Left lung (tissue), 14 donors: ENCODE measurements at places on chromosomes 2 and 18. TPM values are rescaled to one million over a fixed set of nuclear protein-coding genes. Genes with fewer than 3 reads are reported as not detected.

GDF7 gene
- 0.37 TPM for total RNA-seq

CCL20 gene
- total RNA-seq = 15.7 TPM

GNAL gene
- 5.7 TPM for total RNA-seq

UGT1A3 gene
- not detected for total RNA-seq

RAB6C gene
- total RNA-seq = not detected

COPS8 gene
- 47.2 TPM for total RNA-seq

DNA sequence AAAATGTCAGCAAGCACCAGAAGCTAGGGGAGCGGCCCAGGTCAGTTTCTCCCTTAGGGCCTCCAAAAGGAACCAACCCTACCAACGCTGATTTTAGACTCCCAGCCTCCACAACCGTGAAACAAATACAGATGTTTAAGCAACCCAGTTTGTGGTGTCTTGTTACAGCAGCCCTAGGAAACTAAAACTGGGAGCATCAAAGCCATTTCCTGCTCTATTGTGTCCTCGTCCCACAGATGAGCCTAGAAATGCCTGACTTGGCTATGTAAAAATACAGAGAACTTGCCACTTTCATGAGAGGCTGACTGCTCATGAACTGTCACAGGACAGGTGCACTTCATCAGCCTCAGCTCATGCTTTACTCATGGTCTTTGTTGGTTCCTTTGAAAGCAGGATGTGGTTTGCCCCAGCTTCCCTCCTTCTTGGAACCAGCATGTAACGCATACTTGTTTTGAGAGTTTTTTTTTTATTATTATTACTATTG lies 97.6 kb upstream of the SLC39A10 start:
- H3K36me3 ChIP-seq = no peaks in the 10 kb centered on the region
- DNase-seq = peak; percentile 74
- H3K4me3 ChIP-seq = no peak overlapping the region
- peaks cover 34% of the 10 kb centered on the region for H3K4me1 ChIP-seq

GRCh38 chr2:228777855-228778355 lies 493.2 kb downstream of the PID1 start:
- H3K36me3 ChIP-seq = no peaks in the 10 kb centered on the region
- H3K27ac ChIP-seq = no peak overlapping the region
- H3K27me3 ChIP-seq = no peaks in the 10 kb centered on the region
- no peaks in the 10 kb centered on the region for H3K4me1 ChIP-seq
- no peak for DNase-seq

- no peaks in the 10 kb centered on the region for H3K4me1 ChIP-seq
- peaks cover 24% of the 10 kb centered on the region for H3K27me3 ChIP-seq
- H3K4me3 ChIP-seq = no peak overlapping the region
These were observed 2.0 kb downstream of the ESPNL start for GRCh38 chr2:238101891-238102841.

GRCh38 chr2:28624793-28625701 lies 126.6 kb upstream of the PPP1CB start:
- DNase-seq = peak; percentile 88
- peak overlapping the region; percentile 87 for H3K27ac ChIP-seq
- H3K4me3 ChIP-seq = no peak overlapping the region
- H3K36me3 ChIP-seq = no peaks in the 10 kb centered on the region

DNA sequence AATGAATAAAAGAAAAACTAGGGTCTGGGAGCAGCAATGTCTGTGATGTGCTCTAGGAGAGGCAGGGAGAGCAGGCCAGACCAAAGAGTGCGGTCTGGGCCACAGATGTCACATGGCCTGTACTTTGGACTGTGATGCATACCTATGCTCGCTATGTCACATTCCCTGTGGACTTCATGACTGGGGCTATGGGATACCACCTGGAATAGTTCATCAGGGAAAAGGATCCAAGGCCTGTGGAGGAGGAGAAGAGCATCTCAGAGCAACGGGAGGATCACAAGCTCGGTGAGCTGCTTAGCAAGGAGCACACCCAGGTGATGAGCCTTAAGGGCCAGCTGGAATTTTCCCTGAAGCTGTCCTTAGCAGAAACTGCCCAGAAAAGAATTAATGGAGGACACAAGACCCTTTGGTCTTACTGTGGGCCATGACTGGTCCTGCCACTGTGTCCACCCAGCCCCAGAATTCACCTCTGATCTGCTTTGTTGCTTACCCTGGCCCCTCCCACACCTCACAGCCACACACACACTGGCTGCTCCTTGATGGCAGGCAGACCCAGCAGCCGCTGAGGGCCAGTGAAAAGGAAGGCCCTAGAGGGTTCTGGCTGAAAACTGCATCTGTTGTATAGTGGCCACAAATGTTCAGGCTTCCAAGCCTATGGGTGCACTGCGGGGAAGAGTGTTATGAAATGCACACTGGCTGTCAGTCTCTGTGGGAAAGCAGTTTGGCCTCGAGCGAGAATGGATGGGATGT lies 25.3 kb upstream of the GCC2 start:
- no peak overlapping the region for H3K27ac ChIP-seq
- no peaks in the 10 kb centered on the region for H3K4me1 ChIP-seq

DNA sequence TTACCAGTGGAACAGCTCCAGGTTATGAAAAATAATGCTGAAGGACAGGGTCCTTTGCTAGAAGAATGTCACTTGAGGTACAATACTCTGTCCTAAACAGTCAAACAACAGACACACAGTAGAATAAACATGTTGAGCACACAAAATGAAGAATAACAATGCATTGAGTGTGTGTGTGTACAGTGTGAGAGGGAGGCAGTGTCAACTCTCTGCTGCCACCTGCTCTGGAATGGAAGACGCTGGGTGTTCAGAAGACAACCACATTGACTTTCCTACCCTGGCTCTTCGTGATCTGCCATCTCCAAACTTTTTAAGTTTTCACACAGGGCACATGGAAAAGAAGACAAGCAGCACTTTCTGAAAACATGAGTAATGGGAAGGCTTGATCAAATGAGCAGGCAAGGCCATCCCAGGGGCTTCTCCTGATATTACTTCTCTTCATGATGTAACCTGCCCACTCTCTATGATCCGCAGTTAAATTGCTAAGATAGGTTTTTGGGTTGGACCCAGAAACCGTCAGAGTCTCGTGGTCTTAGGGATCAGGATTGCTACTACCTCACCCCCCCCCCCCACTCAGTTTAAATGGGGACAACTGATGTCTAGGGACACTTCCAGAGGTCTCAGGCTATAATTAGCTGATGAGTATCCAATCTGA lies 533.2 kb upstream of the TNP1 start:
- no peaks in the 10 kb centered on the region for H3K27me3 ChIP-seq
- no peak overlapping the region for H3K4me3 ChIP-seq
- H3K27ac ChIP-seq = no peak overlapping the region
- DNase-seq = no peak
- peaks cover 4% of the 10 kb centered on the region for H3K4me1 ChIP-seq
- no peaks in the 10 kb centered on the region for H3K36me3 ChIP-seq

- H3K4me3 ChIP-seq = no peak overlapping the region
- no peaks in the 10 kb centered on the region for H3K36me3 ChIP-seq
- no peak overlapping the region for H3K27ac ChIP-seq
- DNase-seq = peak; percentile 81
These were observed 90.7 kb upstream of the CTDP1 start for GRCh38 chr18:79588636-79589481.

DNA sequence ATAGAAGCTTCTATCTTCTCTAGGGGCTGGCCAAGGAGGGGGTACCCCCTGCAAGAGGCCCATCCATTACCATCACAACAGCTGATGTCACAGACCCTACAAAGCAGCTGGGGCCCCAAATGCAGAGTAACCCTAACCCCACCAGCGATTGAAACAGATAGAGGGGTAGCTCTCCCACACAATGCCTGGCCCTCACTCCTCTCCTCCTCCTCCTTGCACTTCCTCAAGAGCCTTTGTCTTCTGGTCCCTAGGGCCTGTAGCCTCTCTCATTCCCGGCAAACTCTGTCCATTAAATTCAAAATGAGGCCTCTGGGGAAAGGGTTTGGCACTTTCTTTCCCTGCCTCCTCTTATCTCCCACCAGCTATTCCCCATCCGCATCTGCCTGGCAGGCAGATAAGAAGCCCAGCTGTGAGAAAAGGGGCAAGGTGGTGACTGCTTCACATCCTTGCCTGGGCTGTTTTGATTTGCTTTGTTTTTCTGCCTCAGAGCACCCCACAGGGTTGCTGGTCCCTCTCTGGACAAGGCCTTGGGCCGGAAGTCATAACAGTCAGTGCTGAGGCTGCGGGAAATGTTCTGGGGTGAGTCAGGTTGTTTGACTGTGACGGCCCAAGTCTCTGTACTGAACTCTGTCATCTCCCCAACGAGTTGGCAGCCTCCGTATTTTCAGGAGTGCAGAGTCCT lies 26.1 kb upstream of the CYP26B1 start:
- H3K4me1 ChIP-seq = no peaks in the 10 kb centered on the region
- H3K36me3 ChIP-seq = no peaks in the 10 kb centered on the region
- DNase-seq = no peak
- no peak overlapping the region for H3K4me3 ChIP-seq
- H3K27me3 ChIP-seq = no peaks in the 10 kb centered on the region

DNA sequence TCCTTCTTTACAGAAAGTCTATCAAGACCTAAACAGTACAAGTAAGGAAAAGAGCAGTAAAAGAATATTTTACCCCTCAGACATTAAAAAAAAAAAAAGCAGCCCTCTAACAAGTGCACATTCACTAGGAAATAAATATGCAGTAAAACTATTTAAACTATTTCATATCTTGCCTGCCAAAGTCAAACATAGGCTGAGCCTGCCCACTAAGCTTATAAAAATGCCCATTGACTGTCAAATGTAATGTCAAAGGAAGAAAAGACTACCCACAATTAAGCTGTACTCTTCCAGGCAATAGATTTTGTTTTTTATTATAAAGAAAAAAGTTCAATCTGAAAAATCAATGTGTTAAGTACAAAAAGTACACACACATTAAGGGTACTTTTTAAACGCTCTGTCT lies 11.8 kb downstream of the ALS2 start:
- no peak for DNase-seq
- H3K27ac ChIP-seq = no peak overlapping the region
- H3K36me3 ChIP-seq = peaks cover 24% of the 10 kb centered on the region
- no peaks in the 10 kb centered on the region for H3K27me3 ChIP-seq

DNA sequence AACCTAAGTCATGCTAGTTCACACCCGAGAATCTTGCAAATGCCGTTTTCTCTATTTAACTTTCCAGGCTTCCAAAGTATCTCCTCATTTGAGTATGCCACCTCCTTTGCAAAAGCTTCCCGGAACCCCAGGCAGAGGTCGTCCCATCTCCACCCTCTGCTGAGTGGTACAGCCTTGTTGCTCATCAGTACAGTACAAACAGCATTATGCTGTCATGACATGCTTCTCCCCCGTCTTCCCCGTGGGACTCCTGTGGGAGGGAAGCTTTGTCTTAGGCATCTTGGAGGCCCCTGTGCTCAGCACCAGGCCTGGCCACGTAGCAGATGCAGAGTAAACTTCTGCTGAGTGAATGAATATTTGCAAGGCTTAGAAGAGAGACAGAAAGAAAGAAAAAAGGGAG lies 102.7 kb downstream of the CDCA7 start:
- no peaks in the 10 kb centered on the region for H3K27me3 ChIP-seq
- no peaks in the 10 kb centered on the region for H3K36me3 ChIP-seq
- no peak overlapping the region for H3K4me3 ChIP-seq
- no peak overlapping the region for H3K27ac ChIP-seq
- no peak for DNase-seq
- H3K4me1 ChIP-seq = no peaks in the 10 kb centered on the region

- DNase-seq = no peak
- H3K4me3 ChIP-seq = no peak overlapping the region
- no peak overlapping the region for H3K27ac ChIP-seq
These were observed 254.3 kb downstream of the XIRP2 start for GRCh38 chr2:167142554-167142953.

GRCh38 chr2:8617048-8617447 lies 64.8 kb upstream of the ID2 start:
- H3K4me3 ChIP-seq = no peak overlapping the region
- H3K36me3 ChIP-seq = no peaks in the 10 kb centered on the region
- H3K4me1 ChIP-seq = no peaks in the 10 kb centered on the region
- H3K27me3 ChIP-seq = no peaks in the 10 kb centered on the region
- H3K27ac ChIP-seq = no peak overlapping the region
